ENCODE measurements at places on chromosomes 6 and 20.

GRCh38 chr6:130761286-130761685, 65.9 kb upstream of the SMLR1 start:
- no peak for DNase-seq

GRCh38 chr20:20207291-20207690, 155.0 kb downstream of the CFAP61 start:
- no peak for DNase-seq

DNA sequence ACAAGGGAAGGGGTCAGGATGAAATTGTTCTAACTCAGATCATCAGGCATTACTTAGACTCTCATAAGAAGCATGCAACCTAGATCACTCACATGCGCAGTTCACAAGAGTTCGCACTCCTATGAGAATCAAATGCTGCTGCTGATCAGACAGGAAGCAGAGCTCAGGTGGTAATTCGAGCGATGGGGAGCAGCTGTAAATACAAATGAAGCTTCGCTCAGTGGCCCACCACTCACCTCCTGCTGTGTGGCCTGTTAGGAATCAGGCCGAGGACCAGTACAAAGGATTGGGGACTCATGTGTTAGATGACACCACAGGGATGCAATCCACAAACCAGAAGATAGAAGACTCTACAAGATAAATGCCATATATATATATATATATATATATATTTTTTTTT, 31.5 kb upstream of the TOP1 start:
- DNase-seq = no peak

DNA sequence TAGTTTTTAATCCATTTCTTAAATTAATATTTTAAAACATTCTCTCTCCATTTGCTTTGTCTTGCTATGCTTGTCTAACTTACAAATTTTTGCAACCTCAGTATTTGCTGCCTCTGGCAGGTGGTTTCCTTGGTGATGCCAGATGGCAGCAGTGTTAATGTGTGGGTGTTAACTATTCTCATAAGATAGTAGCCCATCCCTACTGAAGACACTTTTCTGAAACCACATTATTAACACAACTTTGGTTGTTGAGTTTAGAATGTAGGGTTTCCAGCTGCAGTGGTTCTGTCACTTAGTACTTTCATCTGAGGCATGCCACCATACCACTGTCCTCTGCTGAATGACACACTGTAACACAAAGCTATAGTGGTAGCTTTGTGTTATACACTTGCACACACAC, 75.1 kb downstream of the MYO6 start:
- no peak for DNase-seq

DNA sequence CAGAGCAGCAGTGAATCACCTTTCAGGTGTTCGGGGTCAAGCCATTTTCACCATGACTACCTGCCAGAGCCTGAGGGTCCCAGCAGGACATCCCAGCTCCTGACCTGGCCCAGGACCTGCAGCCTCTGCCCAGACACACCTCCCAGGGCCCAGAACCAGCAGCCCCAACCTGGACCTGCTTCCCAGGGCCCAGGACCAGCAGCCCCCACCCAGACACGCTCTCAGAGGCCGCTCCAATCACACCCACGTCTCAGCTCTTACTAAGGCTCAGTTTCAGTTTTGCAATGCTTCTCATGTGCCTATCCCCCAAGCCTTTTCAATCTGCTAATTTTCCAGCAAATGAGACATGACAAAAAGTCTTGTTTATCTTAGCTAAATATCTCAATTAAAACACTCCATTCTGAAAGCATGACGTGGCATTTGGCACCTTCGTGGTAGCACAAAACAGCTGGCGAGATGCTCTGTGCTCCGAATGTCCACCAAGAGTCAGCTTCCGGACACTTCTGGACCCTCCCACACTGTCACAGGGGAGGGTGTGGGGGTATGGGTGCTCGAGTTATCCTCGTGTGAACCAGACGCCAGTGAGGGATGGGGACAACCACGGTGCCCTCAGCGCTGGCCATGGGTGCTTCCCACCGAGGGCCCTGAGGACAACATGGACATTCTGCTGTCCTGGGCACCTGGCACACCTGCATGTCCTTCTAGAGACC, 253.2 kb downstream of the DLL1 start:
- DNase-seq = no peak

DNA sequence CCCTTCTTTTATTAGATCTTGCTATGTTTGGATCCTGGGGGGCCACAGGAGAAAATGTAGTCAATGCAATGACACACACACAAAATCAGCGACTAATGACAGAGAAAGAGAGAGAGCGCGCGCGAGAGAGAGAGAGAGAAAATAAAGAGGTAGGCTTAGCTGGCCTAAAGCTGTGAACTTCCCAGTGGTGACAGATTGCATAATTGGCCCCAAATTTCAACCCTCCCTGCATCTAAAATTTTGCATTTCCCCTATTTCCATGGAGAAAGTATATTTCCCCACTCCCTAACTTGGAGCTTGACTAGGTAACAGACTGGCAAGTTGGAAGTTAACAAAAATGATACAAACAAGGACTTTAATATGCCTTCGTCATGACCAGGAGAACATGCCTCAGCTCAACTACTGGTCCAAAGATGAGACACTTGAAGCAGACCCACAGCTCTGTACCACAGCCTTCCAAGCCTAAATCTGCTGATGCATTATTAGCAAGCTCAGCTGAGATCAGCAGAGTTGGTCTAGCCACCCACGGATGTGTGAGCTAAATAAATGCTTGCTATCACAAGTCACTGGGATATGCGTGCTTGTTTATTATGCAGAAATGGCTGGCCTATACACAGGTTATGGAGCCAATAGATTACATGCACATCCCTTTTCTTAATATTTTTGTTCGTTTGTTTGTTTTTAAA, 118.1 kb upstream of the PRDM1 start:
- DNase-seq = no peak

GRCh38 chr6:136717716-136717990, 74.6 kb downstream of the MAP3K5 start:
- DNase-seq = no peak

- DNase-seq = no peak
Measured at GRCh38 chr6:5499644-5500306, 238.5 kb downstream of the FARS2 start.

GRCh38 chr6:107493158-107494057, 3.5 kb downstream of the SOBP start:
- no peak for DNase-seq

DNA sequence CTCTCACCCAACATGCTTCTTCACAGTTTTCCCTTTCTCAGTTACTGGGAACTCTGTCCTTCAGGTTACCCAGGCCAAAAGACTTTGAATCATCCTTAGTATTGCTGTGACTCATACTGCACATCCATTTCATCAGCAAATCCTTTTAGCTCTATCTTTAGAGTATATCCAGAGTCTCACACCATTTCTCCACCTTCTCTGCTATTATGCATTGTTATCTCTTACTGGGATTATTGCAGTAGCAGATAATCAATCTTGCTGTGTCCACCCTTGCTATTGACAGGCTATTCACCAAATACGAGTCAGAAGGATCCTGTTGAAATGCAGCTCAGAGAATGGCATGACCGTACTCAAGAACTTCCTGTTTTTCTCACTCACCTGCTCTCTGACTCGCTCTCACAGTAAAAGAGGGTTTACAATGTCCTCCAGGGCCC, 57.3 kb downstream of the BCKDHB start:
- no peak for DNase-seq

DNA sequence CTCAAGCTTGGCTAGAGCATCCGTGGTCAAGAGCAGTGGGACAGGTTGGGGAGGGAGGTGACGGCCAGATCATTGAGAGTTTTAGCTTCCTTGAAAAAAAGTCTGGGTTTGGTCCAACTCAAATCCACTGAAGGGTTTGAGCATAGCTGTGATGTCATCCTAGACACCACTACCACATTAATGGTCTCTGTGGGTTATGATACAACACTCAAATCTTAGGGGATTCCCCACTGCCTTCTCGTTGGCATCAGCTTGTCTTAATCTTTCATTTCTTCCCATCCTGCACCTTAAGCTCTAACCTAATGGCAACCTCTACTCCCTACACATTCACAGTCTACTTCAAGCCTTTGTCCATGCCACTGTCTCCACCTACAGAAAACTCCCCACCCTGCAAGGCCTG, 77.3 kb downstream of the BMP6 start:
- DNase-seq = no peak

- peak; percentile 3 for DNase-seq
Measured at GRCh38 chr6:11824986-11825385, 46.4 kb upstream of the ADTRP start.

DNA sequence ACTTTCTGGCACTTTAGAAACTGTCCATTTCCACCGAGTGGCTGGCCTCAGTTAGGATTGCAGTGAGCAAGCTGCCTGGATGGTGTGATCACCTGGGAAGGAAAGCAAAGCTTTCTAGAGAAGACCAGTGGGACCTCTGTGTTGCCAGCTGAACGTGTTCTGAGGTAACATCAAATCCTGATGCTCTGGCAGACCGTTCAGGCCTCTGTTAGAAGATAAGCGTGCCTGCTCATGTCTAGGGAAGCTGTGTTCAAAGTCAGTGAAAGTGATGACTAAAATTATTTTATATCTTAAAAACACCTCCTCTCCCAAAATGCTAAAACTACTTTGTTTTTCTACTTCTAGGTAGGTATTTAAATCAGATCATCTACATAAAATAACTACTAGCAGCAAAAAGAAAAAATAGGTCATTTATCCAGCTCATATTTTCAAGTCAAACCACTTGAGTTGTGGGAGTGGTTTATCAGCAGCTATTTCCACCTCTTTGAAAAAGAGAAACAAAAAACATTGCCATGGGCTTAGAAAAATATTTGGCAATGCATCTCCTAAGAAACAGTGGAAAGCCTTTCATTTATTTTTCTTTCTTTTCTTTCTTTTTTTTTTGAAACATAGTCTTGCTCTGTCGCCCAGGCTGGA, 54.8 kb downstream of the CEP43 start:
- DNase-seq = no peak

DNA sequence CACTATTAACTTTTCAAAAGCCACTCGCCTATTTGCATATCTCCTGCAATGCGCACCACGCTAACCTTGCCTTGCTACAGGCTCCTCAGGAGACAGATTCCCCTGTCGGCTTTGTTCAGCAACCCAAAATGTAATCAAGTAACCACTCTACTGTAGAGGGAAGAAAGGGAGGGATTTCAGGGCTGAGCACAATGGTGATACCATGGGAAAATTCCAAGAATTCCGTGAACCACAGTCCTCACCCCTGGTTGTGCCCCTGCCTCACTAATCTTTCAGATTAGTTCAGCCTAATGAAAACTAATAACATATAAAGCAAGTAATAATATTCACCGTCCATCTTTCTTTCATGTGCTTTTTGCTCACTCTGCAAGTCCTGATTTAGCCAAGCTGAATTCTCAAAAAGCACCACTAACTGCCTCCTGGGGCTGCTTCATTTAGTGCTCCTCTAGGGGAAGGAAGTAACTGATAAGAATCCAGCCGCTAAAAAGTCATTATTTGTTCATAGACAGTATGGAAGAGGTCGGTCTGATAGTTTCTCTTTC, 6.6 kb downstream of the CITED2 start:
- no peak for DNase-seq

GRCh38 chr20:1833728-1834726, 61.2 kb upstream of the SIRPA start:
- DNase-seq = no peak

- DNase-seq = no peak
Measured at GRCh38 chr6:134764741-134765140, 185.2 kb downstream of the ALDH8A1 start.

DNA sequence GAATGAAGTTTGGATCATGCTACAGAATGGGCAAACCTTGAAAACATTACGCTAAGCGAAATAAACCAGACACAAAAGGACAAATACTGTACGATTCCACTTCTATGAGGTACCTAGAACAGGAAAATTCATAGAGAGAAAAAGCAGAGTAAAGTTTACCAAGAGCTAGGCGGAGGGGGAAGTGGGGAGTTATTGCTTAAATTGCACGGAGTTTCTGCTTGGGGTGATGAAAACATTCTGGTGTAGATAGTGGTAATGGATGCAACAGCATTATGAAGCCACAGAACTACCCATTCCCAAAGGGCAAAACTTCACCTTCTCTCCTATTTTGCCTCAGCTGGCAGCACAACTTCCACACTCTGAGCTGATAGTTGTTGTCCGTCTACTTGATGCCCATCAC, 6.4 kb upstream of the PDYN start:
- DNase-seq = no peak

DNA sequence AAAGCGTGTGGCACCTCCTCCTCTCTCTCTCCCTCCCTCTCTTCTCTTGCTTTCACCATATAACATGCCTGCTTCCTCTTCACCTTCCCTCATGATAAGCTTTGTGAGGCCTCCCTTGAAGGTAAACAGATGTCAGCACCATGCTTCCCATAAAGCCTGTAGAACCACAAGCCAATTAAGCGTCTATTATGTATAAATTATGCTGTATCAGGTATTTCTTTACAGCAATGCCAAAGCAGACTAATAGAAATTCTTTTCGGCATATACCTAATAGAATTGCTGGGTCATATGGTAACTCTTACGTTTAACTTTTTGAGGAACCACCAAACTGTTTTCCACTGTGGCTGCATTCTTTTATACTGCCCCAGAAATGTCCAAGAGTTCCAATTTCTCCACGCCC, 75.0 kb downstream of the SYCP2 start:
- no peak for DNase-seq

DNA sequence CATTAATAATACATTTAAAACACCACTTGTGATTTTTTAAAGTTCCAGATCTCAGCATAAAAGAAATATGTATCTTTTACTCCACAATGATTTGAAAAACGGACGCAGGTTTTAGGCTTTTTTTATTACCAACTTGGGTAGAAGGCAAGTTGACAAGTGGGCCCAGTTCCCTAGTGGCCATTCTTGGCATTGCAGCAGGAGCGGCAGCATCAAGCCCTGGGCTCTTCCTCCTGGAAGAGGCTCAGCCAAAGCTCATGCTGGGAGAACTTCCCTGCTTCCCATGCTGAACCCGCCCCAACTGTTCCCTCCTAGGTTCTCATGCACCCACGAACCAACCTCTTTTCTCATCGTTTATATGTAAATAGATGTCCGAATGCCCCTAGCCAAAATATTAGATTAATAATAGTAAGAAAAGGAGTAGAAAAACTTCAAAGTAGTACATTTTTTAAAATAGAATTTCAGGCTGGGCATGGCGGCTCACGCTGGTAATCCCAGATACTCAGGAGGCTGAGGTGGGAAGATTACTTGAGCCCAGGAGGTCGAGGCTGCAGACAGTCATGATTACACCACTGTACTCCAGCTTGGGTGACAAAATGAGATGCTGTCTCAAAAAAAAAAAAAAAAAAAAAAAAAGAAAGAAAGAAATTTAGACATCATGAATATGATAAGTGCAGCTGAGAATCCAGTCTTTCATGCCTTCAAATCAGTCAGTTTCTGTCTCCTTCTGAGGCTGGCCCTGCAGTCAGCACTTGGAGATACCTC, 18.2 kb upstream of the MYB start:
- peak; percentile 30 for DNase-seq

- DNase-seq = no peak
Measured at GRCh38 chr6:168956141-168956838, 297.4 kb downstream of the THBS2 start.

GRCh38 chr6:119442776-119443184, 93.2 kb upstream of the MAN1A1 start:
- DNase-seq = no peak

DNA sequence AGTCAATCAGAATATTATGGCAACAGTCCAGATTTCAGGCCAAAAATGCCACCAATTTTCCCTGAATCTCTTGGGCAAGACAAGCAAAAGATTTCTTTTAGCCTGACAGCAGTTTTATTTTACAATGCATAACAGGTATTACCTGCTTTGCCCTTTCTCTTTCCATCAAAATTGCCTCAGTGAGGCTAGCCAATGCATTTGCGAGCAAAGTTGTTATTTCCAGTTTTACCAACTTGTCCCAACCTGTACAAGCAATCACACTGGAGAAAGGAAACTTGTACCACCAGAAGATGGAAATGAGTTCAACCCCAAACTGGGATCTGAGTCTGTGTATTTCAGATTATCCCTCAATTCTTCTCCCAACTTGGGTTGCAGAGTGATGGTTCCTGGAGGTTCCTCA, 279.9 kb upstream of the CDYL start:
- DNase-seq = no peak

All from stimulated activated CD4-positive, alpha-beta T cell treated with anti-CD3 and anti-CD28 coated beads, Interleukin-4, amount 100 ng/mL, for 4 hours (primary cell).